Ecto neural progenitor cell (in vitro differentiated cells): ENCODE measurements at places on chromosomes 6 and 20.

GRCh38 chr6:169289257-169289618, 35.6 kb upstream of the THBS2 start:
- DNase-seq = no peak

GRCh38 chr6:132750455-132751248, 7.1 kb downstream of the VNN2 start:
- DNase-seq = no peak

DNA sequence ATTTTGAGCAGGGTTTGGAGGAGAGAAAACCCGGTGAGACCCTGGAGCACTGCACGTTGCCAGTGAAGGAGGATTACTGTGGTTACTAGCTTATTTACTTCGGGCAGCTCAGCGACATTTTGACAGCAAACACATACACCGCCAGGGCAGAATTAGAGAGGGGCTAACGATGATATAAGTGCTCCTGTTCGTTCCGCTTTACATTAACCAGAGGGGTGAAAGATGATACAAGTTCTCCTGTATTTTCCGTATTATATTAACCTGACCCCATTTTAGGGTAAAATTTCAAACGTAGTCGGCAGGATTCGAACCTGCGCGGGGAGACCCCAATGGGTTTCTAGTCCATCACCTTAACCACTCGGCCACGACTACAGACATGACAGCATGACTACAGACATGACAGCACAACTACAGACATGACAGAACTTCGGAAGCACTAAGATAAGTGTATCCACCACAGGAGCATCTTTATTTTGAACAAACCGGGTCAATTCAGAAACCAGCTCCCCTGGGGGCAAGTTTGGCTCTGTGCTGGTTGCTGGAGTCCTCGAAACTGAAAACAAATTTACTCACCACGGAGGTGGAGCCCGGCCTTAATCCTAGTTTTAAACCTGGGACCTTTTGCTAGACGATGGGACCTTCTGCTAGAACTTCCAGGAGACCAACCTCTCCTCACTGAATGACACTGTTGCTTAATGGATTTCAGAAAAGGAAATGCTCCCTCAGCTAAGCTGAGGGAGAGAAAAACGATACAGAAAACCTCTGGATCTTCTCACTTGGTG, 80.4 kb upstream of the ZNF184 start:
- DNase-seq = peak; percentile 81

GRCh38 chr6:137637121-137637520, 142.9 kb upstream of the OLIG3 start:
- DNase-seq = no peak

- DNase-seq = no peak
Measured at GRCh38 chr20:723756-724155, 44.5 kb downstream of the SLC52A3 start.

- peak; percentile 31 for DNase-seq
Measured at GRCh38 chr20:44030394-44030793, 115.7 kb downstream of the TOX2 start.

- no peak for DNase-seq
Measured at GRCh38 chr20:9147547-9148024, 78.7 kb downstream of the PLCB4 start.
